Umbilical cord (tissue), 2 donors: ENCODE measurements at places on chromosomes 12 and 14. TPM values are rescaled to one million over a fixed set of nuclear protein-coding genes. Genes with fewer than 3 reads are reported as not detected.

Gene ATL1
- 19.3 TPM for total RNA-seq

Gene VWF
- 99.9 TPM for total RNA-seq

Gene C12orf50
- total RNA-seq: 9.1 TPM

Gene SRRM4
- 0.96 TPM for total RNA-seq

Gene ACVR1B
- 34.9 TPM for total RNA-seq

Gene IQSEC3
- 7.7 TPM for total RNA-seq

Gene GPR162
- total RNA-seq: 1.9 TPM

Gene TAC3
- 6.5 TPM for total RNA-seq

Gene LMO3
- total RNA-seq: 104 TPM

Gene PAPLN
- 5.1 TPM for total RNA-seq

Gene TRPV4
- 0.48 TPM for total RNA-seq

Gene BHLHE41
- 7.9 TPM for total RNA-seq

Gene NKX2-1
- 2.9 TPM for total RNA-seq

Gene POTEM
- total RNA-seq: not detected

Gene PSEN1
- total RNA-seq: 42.9 TPM

Gene JKAMP
- 57.3 TPM for total RNA-seq

Gene GALNT9
- total RNA-seq: 1.9 TPM

Gene ETV6
- total RNA-seq: 25.3 TPM

Gene TMTC2
- 37.3 TPM for total RNA-seq

Gene SNW1
- 79.0 TPM for total RNA-seq

Gene TBX5
- total RNA-seq: 2.9 TPM

Gene PIANP
- not detected for total RNA-seq

Gene PLEKHD1
- total RNA-seq: 3.1 TPM

Gene KRT4
- 77.5 TPM for total RNA-seq

Gene LRTM2
- total RNA-seq: 1.2 TPM

Gene HSPA2
- 412 TPM for total RNA-seq

Gene PTCSC3
- total RNA-seq: not detected

Gene OAS3
- 8.4 TPM for total RNA-seq

Gene ACOT4
- 4.3 TPM for total RNA-seq

Gene RNU4-1
- total RNA-seq: under 0.01 TPM

Gene PIWIL1
- total RNA-seq: 1.4 TPM

Gene STON2
- 14.0 TPM for total RNA-seq
